ENCODE measurements at places on chromosomes 2 and 18. TPM values are rescaled to one million over a fixed set of nuclear protein-coding genes. Genes with fewer than 3 reads are reported as not detected.

DNA sequence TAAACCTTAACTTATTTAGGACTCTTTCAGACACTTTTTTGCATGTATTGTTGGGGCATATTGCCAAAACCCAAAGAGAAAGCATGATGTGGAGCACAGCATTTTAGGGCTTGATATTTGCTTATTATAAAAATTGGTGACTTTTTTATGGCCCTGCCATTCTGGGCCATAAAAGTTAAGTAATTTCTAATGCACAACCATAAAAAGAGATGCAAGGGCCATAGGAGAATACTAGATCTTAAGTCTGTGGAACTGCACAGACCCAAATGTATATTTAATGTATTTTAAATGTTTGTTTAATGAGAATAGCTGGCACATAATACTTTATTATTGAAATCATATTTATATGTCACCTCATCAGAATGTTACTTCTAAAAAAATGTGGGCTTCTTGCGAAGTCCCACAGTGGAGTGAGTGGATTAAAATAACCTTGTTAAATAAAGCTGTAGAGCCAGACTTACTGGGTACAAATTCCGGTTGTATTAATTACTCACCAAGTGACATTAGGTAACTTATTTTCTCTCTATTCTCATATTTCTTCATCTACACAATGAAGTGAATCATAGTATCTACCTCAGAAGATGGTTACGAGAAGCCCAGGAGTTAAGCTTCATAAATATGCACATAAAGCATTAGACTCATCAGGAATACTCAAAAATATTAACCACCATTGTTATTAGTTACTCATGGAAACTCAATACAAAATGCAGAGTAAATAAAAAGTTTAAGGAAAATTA, 52.2 kb downstream of the HNMT start:
- H3K4me3 ChIP-seq = no peak overlapping the region
- no peaks in the 10 kb centered on the region for H3K27me3 ChIP-seq
- no peaks in the 10 kb centered on the region for H3K36me3 ChIP-seq

DNA sequence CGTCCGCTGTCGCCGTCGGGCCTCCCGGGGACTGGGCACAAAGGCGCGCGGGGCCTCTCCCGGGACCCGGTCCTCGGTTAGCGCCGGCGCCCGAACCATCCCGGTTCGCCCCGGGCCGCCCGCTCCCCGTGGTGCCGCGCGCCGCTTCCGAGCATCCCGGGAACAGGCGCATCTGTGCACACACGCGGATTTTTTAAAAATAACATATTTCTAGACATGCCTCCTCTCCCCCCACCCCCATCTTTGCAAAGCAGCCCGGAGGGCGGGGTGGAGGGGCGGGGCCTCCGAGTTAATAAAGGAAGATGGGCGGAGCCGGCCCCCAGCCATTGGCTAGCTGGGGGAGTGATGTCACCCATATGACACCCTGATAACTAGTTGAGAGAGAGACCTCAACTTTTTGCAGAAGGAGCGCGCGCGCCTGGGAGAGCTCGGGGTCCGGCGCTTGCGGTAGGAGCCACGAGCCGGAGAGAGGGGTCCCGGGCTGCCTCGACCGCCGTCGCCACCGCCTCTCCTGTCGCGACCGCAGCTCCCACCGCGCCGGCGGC, at the start of gene SOX11:
Gene SOX11, plus strand, starts transcription at position 400 of the 545 bp plus-strand sequence. CDS start 338 bp downstream, outside the sequence.
- H3K36me3 ChIP-seq = no peaks in the 10 kb centered on the region
- H3K27ac ChIP-seq = no peak within 1 kb of the TSS
- H3K4me3 ChIP-seq = no peak within 1 kb of the TSS
- DNase-seq = no peak

- no peak overlapping the region for H3K4me3 ChIP-seq
- H3K27ac ChIP-seq = no peak overlapping the region
- H3K4me1 ChIP-seq = no peaks in the 10 kb centered on the region
- H3K36me3 ChIP-seq = no peaks in the 10 kb centered on the region
Measured at GRCh38 chr18:949724-950631, 45.3 kb downstream of the ADCYAP1 start.

DNA sequence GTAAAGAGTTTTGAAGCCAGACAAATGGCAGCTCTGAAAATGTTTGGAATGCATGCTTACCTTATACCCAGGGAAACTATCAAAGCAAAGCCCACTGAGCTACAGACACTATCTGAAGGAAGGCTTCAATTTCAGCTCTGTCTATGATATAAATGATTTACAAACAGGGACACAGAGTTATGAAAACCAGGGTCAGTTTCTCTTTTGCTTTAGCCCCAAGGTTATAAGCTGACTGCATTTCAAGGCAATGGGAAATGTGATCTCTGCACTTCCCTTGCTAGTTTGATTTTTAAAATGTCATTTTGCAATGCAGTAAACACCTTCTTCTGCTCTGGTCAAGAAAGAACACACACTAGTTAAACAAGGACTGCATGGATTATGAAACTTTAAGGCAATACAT, 65.2 kb upstream of the CCDC195 start:
- DNase-seq = no peak
- no peaks in the 10 kb centered on the region for H3K27me3 ChIP-seq
- no peaks in the 10 kb centered on the region for H3K36me3 ChIP-seq
- no peaks in the 10 kb centered on the region for H3K4me1 ChIP-seq

GRCh38 chr2:119432851-119433522, 1.3 kb downstream of the TMEM37 start:
- no peaks in the 10 kb centered on the region for H3K36me3 ChIP-seq
- no peak for DNase-seq
- H3K4me3 ChIP-seq = no peak overlapping the region
- H3K27ac ChIP-seq = no peak overlapping the region
- H3K4me1 ChIP-seq = peaks cover 17% of the 10 kb centered on the region

GRCh38 chr18:75215663-75216062, 5.1 kb downstream of the TSHZ1 start:
- DNase-seq = no peak
- no peaks in the 10 kb centered on the region for H3K27me3 ChIP-seq
- H3K4me1 ChIP-seq = peaks cover 21% of the 10 kb centered on the region
- H3K4me3 ChIP-seq = no peak overlapping the region
- no peaks in the 10 kb centered on the region for H3K36me3 ChIP-seq

DNA sequence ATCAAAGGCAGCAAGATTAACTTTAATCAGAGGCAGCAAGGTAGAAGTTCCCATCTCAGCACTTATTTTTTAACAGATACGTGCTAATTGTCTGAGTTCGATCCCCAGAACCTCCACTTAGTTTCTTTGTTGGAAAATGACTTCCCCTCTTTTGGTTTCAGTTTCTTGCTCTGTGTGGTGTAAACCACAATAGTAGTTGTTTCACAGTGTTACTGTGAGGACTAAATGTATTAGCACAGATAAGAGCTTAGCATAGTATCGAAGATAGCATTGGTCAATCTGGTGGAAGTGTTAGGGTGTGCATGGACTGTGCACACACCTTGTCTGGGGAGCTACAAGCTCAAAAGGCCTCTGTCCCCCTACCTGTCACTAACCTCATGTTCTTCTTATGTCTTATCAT, 988.3 kb upstream of the GYPC start:
- no peaks in the 10 kb centered on the region for H3K36me3 ChIP-seq
- no peak overlapping the region for H3K4me3 ChIP-seq
- H3K27me3 ChIP-seq = no peaks in the 10 kb centered on the region
- no peak overlapping the region for H3K27ac ChIP-seq
- no peak for DNase-seq
- H3K4me1 ChIP-seq = no peaks in the 10 kb centered on the region

DNA sequence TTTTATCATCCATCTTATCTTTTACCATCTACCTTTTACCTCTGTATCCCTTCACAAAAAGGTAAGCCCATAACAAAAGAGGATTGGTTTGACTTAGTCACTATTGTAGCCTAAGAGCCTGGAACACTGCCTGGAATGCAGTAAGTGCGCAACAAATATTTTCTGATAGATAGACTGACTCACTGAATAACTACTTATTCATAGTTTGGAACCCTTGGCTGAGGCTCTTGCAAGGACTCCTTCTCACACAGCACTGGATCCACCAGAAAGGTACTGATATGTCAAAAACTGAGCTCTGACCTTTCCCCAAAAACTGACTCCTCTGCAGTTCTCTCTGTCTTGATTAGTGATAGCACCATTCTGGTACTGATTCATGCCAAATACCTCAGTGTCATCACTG, 426.7 kb downstream of the SETBP1 start:
- H3K36me3 ChIP-seq = no peaks in the 10 kb centered on the region
- no peak overlapping the region for H3K4me3 ChIP-seq
- no peak for DNase-seq
- H3K27ac ChIP-seq = no peak overlapping the region

DNA sequence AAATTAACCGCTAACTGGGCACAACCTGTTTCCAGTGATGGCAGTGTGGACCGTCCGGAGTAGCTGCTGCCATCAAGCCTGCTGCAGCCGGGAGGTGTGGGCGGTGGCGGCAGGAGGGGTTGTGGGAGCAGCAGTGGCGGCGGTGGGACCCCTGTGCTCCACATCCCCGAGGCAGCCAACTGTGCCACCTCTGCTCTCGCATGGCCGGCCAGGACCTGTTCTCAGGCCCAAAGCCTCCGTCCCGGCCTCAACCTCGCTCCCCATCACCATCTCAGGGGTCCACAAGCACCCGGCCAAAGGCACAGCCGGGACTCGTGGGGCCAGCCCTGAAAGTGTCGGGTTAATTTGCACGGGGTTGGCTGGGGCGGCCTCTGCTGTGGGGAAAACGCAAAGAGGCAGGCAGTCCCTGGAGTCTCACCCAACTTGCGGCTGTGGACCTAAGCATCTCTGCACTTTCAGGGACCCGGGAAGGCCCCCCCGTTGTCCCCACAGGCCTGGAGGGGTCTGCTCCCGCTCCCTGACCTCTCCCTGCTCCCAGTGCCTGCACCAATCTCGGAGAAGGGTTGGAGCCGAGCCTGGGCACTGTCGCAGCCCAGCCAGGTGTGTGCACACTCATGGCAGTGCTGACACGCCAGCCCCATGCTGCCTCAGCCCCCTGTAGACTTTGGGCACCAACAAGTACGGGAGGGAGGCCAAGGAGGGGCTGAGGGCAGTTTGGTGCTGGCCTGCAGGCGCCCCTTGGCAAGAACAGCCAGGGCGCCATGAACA, 44.4 kb upstream of the PEX13 start:
- no peak overlapping the region for H3K27ac ChIP-seq
- no peak overlapping the region for H3K4me3 ChIP-seq
- H3K4me1 ChIP-seq = no peaks in the 10 kb centered on the region
- DNase-seq = no peak

DNA sequence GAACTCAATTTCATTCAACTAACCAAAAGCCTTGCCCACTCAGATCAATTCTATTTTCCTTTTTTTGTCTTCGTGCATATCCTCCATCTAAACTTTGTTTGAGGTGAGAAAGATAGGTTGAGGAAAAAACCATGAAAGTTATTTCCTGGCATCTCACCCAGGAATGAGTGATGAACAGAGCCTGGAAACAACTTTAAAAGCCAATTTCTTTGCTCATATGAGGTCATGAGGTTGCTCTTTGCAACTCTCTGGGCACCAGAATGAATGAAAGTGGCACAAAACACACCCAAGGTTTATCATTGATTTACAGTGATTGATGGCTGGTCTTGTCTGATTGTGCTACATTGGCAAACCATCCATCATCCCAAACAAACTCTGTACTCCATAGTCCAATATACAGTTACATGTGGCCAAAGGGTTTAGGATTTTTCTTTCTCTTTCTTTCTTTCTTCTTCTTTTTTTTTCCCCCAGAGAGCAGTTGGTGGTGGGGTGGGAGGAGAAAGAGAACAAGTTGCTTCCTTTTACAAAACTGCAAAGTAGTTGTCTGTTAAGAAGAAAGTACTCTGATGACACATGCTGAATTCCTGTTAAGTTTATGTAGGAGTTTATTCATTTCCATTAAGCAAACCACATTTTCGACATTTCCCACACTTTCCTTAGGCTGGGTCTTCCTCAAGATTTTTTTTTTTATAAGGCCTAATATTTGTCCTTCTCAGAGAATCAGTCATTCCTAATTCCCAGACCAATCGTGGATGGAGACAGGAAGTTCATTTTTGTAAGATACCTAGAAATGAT, 575.9 kb upstream of the ZEB2 start:
- H3K36me3 ChIP-seq = no peaks in the 10 kb centered on the region
- no peak overlapping the region for H3K27ac ChIP-seq
- no peak overlapping the region for H3K4me3 ChIP-seq

GRCh38 chr2:231370749-231371429, 24.6 kb upstream of the B3GNT7 start:
- no peak overlapping the region for H3K4me3 ChIP-seq
- no peak overlapping the region for H3K27ac ChIP-seq
- no peaks in the 10 kb centered on the region for H3K4me1 ChIP-seq
- H3K36me3 ChIP-seq = no peaks in the 10 kb centered on the region
- no peak for DNase-seq

- DNase-seq = no peak
- H3K27me3 ChIP-seq = no peaks in the 10 kb centered on the region
- peaks cover 17% of the 10 kb centered on the region for H3K4me1 ChIP-seq
Measured at GRCh38 chr2:236075802-236076201, 92.4 kb downstream of the GBX2 start.

DNA sequence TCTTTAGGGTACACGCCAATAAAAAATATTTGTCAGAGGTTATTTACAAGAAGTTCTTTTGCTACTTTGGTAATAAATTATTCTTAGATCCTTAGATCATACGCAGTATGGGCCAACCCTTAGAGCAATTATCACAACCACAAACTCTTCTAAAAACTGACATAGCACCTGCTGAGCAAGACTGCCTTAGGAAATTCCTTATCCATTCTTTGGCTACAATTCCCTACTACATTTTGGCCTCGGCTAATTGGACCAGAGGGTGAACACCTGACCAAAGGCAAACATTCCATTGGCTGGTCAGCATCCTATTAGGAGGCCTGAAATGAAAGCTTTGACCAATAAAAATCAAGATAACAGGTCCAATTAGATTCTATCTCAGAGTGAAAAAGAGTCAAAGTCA, 147.6 kb upstream of the CCDC68 start:
- H3K27ac ChIP-seq = no peak overlapping the region
- 0 out of 2 replicates have a peak, but pooled peaks cover 5% of the 10 kb centered on the region for H3K27me3 ChIP-seq
- no peaks in the 10 kb centered on the region for H3K4me1 ChIP-seq

Gene ERCC3
- 52.7 TPM for total RNA-seq

Gene LINC00305
- total RNA-seq = not detected

Gene GALNT3
- total RNA-seq = 9.8 TPM

Gene PCARE
- total RNA-seq = not detected

Gene RAB6C
- not detected for total RNA-seq

Gene AQP12B
- not detected for total RNA-seq

Gene CELF4
- not detected for total RNA-seq

Gene FAP
- not detected for total RNA-seq

Gene NEB
- total RNA-seq = 0.34 TPM

Gene CXCR1
- not detected for total RNA-seq

Gene DNAJC5G
- 2.5 TPM for total RNA-seq

Gene HOXD1
- total RNA-seq = not detected

Gene ALPG
- 0.10 TPM for total RNA-seq

Gene OXER1
- total RNA-seq = not detected

Gene GPR75
- total RNA-seq = 1.2 TPM

Gene PKDCC
- total RNA-seq = 0.84 TPM

Measured in HCT116 (cell line).